DMS79 (cell line): ENCODE measurements at places on chromosomes 13 and 19.
A peak's percentile ranks its signal among the peaks of the same experiment; 100 is the strongest.

- peak; percentile 90 for DNase-seq
Observed at GRCh38 chr13:111302045-111302726, 18.3 kb upstream of the TEX29 start.

- DNase-seq = no peak
Observed at GRCh38 chr19:58261600-58261967, 17.2 kb upstream of the ZNF8 start.

DNA sequence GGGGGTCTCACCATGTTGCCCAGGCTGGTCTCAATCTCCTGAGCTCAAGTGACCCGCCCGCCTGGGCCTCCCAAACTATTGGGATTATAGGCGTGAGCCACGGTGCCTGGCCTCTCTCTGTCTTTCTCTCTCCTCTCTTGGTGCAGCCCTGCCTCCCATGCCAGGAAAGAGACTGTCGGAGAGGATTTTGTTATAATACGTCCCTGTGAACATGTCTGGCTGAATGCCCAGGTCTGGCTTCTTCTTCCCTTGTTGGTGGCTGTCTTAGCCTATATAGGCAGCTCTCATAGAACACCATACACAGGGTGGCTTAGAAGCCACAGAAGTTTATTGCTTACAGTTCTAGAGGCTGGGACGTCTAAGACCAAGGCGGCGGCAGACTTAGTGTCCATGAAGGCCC, 46.4 kb downstream of the PEX11G start:
- no peak for DNase-seq

DNA sequence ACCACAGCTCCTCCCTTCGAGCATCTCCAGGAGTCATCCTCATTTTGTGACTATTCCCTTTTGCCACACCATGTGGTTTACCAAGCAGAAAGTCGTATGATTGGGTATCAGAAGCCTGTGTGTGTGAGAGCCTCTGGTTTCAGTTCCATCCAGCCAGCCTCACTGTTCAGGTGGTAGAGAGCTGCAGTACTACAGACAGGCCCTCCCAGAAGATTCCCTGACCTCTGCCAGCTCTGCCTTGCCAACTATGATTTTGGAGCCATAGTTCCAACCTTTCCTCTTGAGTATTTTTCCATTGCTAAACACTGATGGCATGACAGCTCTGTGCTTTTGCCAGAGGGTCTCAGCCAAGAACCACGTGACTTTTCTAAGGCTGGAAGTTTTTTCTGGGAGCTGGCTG, 82.5 kb downstream of the DHRS12 start:
- DNase-seq = no peak

DNA sequence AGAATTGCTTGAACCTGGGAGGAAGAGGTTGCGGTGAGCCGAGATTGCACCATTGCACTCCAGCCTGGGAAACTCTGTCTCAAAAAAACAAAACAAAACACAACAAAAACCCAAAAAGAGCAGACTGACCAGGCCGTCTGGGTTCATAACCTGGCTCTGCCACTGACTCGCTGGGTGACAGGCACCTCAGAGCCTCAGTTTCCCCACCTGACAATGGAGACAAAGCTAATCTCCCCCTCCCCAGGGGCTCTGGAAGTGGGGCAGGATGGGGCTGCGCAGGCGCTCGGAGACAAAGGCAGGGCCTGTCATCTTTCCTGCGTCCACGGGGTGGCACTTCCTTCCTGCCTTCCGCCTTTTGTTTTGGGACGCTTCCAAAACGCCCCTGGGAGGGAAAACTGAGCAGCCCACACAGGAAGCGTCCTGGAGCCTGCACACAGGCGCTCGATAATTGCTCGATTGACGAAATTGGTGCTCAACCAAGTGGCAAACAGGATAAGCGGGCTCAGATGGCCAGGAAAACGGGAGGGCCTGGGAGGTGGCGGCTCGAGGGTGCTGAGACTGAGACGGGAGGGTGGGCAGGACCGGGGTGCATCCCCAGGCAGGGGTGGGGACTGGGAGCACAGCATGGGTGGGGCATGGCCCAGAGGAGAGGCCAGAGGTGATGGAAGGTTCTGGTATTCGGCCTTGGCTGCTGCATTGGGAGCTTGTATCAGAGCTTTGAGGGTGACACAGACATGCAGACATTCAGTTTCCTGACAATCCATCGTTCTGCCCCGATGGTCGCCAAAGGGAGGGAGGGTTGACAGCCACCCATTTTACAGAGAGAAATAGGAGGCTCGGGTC, 17.8 kb downstream of the SPC24 start:
- DNase-seq = peak; percentile 78

- DNase-seq = no peak
Observed at GRCh38 chr19:40974633-40975037, 16.4 kb upstream of the CYP2B6 start.

DNA sequence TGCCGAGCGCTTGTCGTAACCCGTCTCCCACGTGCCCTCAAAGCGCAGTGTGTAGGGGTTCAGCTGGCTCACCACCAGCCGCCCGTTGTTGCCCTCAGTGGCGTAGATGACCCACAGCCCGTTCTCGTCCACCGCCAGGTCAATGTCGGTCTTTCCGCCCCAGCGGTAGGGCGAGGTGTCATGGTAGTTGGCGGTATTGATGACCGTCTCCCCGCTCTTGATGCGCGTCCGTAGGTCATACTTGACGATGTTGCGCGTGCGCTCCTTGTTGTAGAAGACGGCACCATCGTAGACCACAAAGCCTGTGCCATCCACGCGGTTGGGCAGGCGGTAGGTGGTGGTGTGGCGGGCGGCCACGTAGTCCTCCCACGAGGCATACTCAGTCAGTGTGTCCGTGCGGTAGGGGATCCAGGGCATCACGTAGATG, 26.5 kb upstream of the ASF1B start:
- no peak for DNase-seq

DNA sequence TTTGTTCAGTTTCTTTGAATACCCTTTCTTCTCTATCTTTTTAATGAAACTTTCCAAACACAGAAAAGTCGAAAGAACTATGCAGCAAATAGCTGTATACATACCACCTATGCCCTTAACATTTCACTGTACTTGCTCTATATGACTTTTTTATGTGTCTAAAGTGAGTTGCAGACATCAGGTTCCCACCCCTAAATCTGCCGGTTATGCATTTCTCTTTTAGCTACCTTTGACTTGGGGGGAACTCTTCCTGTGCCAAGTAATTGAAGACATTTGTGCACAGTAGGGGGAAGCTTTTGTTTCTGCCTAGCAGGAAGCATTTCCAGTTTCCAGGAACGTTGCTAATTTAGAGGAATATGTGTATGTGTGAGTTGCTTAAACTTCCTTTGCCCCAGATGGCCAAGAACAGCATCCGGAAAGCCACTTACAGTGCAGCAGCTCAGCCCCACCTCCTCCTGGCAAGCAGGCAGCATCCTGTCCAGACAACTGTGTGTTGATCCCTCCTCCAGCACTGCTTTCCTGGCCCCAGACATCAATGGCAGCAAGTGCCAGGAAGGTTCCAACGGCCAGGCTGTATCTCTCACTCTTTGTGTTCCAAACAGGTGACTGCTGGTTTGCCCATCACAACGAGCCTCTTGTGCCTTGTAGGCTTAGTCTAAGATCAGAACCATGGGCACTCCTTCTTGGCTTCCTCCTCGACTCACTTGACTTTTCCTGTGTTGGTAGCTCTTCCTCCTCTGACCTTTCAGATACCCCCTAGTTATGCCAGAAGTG, 14.7 kb upstream of the GRAMD1A start:
- DNase-seq = no peak
